Naive thymus-derived CD4-positive, alpha-beta T cell (primary cell): ENCODE measurements at places on chromosomes 1 and 21. TPM values are rescaled to one million over a fixed set of nuclear protein-coding genes. Genes with fewer than 3 reads are reported as not detected.

The LCK gene
- total RNA-seq = 245 TPM

The UBL4B gene
- total RNA-seq = not detected

The GPR3 gene
- 0.45 TPM for total RNA-seq

The CASQ2 gene
- not detected for total RNA-seq

The IFNLR1 gene
- 1.7 and 2.6 TPM in 2 replicates for total RNA-seq

The CCDC30 gene
- total RNA-seq = 5.2 TPM

The PLA2G2A gene
- not detected for total RNA-seq
